NCI-H1092 treated with DMSO at 0.1 percent for 48 hours (cell line): ENCODE measurements at places on chromosomes 12 and 14.

GRCh38 chr12:51913071-51914033 is 6.0 kb downstream of the ACVRL1 start:
- DNase-seq = no peak

- DNase-seq = peak; percentile 44
These were observed 774 bp upstream of the MANSC4 start for GRCh38 chr12:27780612-27781408.

GRCh38 chr14:80850197-80850814 is 91.2 kb downstream of the CEP128 start:
- peak; percentile 28 for DNase-seq

GRCh38 chr12:103745962-103746361 is 95.1 kb downstream of the NT5DC3 start:
- no peak for DNase-seq

GRCh38 chr14:35406090-35406489 is 1.5 kb upstream of the NFKBIA start:
- no peak for DNase-seq

DNA sequence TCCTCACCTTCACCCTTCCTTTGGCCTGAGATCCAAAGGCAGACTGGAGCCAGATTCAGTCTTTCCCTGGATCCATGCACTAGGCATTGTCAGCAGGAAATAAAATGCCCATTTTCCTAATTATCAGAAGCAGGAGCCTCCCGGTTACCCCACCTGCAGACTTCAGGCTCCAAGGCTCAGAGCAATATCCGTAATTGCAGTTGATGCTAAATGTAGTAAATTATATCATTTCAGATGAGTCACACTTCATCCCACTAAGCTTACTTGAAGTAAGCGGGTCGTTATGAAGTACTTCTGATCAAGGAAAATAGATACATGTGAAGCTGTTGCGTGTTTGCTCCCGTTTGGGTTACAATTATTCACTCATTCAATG is 110.7 kb upstream of the SFSWAP start:
- no peak for DNase-seq

GRCh38 chr12:70243510-70244371 is 508 bp downstream of the CNOT2 start:
- DNase-seq = peak; percentile 40

- DNase-seq = no peak
These were observed 665 bp downstream of the RHOF start for GRCh38 chr12:121792607-121793439.

DNA sequence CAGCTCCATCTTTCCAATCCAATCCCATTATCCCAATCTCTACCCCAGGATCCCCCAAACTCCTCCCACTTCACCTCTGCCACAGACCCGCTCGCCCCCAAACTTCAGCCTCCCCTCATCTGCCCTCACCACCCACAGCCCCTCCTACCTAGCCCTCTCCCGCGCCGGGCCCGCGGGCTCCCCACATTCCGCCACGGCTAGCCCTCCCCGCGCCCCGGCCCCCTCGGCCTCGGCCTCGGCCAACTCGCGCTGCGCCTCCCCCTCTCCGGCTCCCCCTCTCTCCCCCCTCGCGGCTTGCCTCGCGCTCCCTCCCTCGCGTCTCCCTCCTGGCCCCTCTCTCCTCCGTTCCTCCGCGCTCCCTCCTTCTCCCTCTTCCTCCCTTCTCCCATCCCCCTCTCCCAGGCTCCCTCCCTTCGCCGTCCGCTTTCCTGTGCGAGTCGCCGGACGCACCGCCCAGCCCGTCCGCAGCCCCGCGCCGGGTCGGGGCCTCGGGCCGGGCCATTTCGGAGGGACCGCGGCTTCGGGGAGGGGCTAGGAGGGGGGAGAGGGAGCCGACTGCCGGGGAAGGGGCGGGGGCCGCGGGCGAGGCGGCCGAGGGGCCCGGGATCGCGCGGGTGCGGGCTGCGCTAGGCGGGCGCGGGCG is at the start of gene ATN1:
ATN1 (plus strand) TSS at position 581 of the 643 bp plus-strand sequence. CDS start 6,043 bp downstream, outside the sequence.
- DNase-seq = peak; percentile 74

DNA sequence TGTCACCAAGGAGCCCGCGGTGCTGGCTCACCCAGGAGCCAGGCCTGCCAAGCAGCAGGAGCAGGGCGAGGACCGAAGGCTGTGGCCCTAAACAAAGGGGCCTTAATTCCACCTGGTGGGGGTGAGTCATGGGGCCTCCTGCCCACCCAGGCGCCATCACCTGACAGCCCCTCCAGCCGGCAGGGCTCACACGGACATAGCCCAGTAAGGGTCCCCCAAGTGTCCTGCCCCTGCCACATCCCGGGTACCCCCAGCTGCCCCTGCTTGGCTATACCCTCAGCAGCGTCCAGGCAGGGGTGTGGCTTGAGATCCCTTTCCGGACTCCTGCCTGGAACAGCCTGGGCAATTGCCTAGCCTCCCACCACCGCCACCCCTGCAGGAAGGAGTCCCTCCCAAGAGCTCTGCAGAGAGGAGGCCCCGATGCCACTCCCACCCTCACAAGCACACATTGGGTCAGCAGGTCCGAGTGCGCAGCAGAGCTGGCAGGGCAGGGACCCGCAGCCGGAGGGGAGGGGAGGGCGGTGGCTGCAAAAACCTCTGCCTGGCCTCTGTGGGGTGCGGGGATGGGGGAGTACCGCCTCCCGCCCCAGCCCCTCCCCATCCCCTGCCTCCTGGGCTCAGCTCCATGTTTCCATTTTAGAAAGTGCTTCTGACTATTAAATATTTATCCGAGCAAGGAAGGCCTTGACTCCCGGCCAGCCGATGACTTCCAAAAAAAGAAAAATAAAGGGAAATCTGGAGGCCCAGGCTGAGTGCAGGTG is 4.6 kb downstream of the AHNAK2 start:
- no peak for DNase-seq

DNA sequence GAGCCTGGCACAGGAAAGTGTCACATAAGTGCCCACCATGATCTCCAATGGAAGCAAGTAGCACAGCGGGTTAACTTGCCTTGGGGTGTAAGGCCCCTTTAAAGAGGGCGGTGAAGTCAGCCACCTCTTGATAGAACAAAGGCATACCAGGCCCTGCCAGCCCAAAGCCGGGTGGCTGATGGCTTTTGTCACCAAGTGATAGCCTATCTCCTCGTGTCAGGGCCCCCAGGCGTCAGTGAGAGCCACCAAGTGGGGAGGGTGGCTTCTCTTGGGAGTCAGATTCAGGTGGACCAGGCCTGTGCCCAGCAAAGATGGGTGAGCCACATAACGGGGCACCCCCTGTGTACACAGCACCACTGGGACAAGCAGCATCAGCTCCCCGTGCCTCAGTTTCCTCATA is 8.3 kb upstream of the MYL2 start:
- DNase-seq = no peak

GRCh38 chr14:78143489-78144145 is 26.6 kb upstream of the NRXN3 start:
- no peak for DNase-seq

DNA sequence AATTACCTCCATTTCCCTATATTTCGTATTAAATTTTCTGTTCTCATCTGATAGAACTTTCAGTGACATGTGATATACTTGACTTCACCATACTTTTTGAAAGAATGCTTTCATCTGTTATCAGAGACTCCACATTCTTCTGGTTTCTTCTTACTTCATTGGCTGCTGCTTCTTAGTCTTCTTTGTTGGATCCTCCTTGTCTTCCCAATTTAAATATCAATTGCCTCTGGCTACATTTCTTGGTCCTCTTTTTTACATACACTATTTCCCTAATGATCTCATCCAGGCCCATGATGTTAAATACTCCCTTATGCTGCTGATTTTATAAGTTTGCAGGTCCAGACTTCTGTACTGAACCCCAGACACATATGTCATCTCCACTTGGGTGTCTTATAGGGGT is 22.0 kb downstream of the OR5AU1 start:
- DNase-seq = no peak

GRCh38 chr14:57293866-57294837 is 25.4 kb downstream of the AP5M1 start:
- DNase-seq = peak; percentile 1

DNA sequence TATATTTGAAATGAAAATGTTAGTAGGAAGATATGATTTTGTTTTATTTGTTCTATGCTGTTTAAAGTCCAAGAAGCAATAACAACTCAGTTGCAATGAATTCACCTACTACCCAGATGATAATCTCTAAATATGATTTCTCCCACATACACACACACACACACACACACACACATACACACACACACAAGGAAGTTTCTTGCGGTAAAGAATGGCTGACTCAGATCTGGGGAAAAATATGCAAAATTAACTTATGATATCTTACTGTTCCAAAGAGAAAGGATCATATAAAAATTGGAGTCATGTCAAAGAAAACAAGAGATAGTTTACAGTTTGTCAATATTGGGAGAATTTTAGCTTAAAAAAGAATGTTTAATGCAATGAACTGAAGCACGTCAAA is 456.7 kb downstream of the SLC16A7 start:
- no peak for DNase-seq

- no peak for DNase-seq
These were observed 157.0 kb upstream of the RBM19 start for GRCh38 chr12:114123108-114123507.

DNA sequence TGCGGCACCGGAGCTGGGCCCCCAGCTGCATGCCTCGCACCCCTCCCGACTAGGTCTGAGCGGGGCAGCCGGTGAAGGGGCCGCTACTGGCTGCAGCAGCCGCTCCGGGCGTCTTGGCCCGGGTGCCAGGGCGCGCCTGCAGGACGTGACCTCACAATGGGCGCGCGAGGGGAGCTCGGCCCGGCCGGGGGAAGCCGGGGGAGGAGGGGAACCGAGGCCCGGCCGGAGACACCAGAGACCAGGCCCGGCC is 353 bp downstream of the BAG5 start:
- DNase-seq = no peak

DNA sequence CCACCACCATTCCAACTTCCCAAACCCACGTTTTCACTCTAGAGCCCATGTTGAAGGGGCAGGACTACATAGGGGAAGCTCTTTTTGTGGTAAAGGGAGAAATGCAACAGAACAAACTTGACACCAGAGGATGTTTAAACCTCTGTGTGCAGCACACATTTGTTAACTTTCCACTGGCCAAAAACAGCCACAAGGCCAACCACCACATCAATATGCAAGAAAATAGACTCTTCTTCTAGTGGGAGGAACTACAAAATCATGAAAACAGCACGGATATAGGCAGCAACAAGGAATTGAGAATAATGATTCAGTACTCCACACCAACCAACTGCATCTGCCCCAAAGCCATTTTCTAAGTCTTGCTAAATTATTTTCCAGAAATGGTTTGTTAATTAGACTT is 66.3 kb upstream of the CEP83 start:
- DNase-seq = no peak

- DNase-seq = no peak
These were observed 335.7 kb downstream of the FOXG1 start for GRCh38 chr14:29102266-29102665.

DNA sequence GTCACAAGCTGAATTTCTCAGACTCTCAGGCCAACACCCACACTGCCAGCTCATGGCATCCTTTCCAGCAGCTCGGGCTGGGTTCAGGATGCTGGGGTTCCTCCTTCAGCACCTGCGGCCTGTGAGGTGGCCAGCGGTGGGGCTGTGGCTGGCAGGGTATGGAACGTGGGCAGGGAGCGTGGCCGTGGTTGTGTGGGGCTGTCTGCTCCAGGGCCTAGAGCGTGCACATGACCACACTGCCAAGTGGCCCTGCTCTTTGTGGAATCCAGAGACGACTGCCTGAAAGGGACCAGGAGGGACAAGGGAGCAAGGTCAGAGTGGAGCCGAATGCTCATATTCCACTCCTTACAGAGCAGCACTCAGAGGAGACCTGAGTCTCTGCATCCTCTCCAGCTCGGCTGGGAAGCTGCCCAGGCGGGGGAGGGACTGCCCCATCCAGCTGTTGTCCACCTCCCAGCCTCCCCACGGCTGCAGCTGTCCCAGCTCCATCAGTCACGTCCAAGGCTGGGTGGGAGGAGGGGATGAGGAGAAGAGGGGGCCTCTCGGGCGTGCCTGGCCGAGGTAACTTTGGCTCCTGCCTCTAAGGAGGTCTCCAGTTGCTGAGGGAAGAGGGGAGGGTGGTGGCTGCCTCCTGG is 71.3 kb downstream of the TSPAN9 start:
- no peak for DNase-seq

- no peak for DNase-seq
These were observed 25.7 kb downstream of the TSHR start for GRCh38 chr14:80981156-80981555.

GRCh38 chr12:110286623-110287022 is 5.6 kb downstream of the ATP2A2 start:
- DNase-seq = no peak

GRCh38 chr12:109549613-109550270 is 23.6 kb downstream of the MMAB start:
- no peak for DNase-seq

DNA sequence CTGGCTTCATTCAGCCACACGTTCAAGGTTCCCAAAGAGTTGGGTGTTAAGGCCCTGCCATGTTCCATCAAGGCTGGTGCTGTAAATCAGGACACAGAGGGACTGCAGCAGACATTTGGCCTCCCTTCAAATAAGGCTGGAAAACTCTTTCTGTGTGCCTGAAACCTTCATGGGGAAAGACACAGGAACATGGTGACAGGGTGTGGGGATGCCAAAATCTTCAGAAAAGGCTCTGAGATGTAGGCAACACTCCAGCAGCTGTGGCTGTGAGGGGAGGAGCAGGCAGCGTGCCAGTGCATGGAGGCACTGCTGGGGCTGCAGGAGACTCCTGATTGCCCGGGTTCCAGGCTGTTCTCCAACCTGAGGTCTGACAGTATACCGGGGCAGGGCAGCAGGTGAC is 15.0 kb downstream of the POMT2 start:
- DNase-seq = no peak

DNA sequence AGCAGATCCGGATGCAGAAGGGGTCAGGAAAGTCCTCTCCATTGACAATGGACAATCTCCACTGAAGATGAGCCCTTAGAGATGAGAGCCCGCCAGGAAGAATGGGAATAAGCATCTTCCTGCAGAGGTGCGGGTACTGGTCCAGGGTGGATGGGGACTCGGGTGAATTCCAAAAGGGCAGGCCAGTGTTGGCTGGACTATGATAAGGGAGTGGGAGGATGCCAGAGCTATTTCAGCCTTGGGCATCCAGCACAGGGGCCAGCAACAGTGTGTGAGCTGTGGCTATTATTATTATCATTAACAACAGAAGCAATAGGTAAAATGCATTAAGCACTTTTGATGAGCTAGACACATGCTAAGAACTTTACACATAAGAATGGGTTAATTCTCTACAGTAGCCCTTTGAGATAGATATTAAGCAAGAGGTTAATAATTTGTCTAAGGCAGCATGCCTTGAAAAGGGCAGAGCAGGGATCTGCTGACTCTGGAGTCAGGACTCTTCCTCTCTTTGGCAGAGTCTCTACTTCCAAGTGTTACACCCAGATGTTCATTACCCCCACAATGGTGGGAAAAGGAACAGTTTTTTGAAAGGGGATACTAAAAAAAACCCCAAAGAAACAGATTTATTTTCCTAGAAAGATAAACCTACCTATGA is 55.2 kb downstream of the PRICKLE1 start:
- no peak for DNase-seq
